Activated CD8-positive, alpha-beta T cell treated with anti-CD3 and anti-CD28 coated beads for 36 hours (primary cell): ENCODE measurements at places on chromosomes 11 and 22. TPM values are rescaled to one million over a fixed set of nuclear protein-coding genes. Genes with fewer than 3 reads are reported as not detected.

FAU gene
- total RNA-seq, result 1,112 TPM

- DNase-seq, result no peak
These were observed 778.3 kb upstream of the LRRC4C start for GRCh38 chr11:42237701-42238235.

MUC6 gene
- not detected for total RNA-seq

GRCh38 chr11:133339495-133340140 is 192.7 kb downstream of the OPCML start:
- DNase-seq, result no peak

P2RY2 gene
- not detected for total RNA-seq

DNA sequence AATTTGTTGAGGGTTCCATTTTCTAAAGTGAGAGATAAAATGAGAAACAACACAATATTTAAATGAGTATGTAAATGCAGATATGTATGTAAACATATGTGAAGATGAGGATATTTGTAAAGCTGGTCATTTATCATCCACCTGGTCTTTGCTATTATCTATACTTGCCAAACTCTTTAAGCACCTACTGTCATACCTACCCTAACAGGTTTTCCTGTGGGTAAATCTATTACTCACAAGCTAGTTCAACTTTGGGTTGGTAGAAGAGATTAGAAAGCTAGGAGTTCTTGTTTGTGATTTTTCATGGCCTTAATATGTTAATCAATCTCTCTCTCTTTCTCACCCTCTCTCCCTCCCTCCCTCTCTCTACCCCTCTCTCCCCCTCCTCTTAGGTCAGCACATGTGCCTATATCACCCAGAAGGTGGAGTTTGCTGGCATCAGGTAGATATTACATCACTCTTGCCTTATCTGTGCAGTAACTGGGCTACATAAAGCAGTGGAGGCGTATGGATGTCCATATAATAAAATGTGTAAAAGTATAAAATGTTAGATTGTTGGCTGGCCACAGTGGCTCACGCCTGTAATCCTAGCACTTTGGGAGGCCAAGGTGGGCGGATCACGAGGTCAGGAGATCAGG is 14.7 kb downstream of the DEPDC5 start:
- DNase-seq, result no peak
